Upper lobe of left lung (tissue), 6 donors: ENCODE measurements at places on chromosomes 1 and 21. TPM values are rescaled to one million over a fixed set of nuclear protein-coding genes. Genes with fewer than 3 reads are reported as not detected.

GRCh38 chr21:41139275-41139674 is 28.7 kb upstream of the BACE2 start:
- H3K4me3 ChIP-seq: no peak overlapping the region
- no peaks in the 10 kb centered on the region for H3K27me3 ChIP-seq
- H3K36me3 ChIP-seq: no peaks in the 10 kb centered on the region

DNA sequence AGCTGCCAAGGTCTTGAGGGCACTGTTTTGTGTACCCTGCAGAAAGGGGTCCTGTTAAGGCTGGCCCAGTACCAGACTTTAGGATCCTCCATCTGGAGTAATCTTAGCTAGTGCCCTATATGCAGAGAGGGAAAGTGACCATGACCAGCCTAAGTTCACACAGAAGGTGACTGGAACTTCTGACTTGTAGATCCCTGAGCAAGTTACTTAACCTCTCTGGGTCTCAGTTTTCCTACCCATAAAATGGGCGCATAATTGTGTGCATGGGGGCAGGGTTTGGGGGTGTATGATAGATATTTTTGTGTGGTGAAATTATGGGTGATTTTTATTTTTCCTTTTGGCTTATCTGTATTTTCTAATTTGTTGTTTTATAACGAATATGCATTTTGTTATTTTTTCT is 3.3 kb upstream of the SHISAL2A start:
- DNase-seq: no peak
- peaks cover 7% of the 10 kb centered on the region for H3K4me1 ChIP-seq
- H3K4me3 ChIP-seq: no peak overlapping the region
- H3K36me3 ChIP-seq: no peaks in the 10 kb centered on the region
- H3K27me3 ChIP-seq: peaks cover 10% of the 10 kb centered on the region

GRCh38 chr1:208243527-208243966 is 637 bp downstream of the PLXNA2 start:
- no peak for DNase-seq
- no peaks in the 10 kb centered on the region for H3K36me3 ChIP-seq
- peak overlapping the region; percentile 88 for H3K27ac ChIP-seq
- H3K4me3 ChIP-seq: peak overlapping the region; percentile 94
- no peaks in the 10 kb centered on the region for H3K27me3 ChIP-seq

DNA sequence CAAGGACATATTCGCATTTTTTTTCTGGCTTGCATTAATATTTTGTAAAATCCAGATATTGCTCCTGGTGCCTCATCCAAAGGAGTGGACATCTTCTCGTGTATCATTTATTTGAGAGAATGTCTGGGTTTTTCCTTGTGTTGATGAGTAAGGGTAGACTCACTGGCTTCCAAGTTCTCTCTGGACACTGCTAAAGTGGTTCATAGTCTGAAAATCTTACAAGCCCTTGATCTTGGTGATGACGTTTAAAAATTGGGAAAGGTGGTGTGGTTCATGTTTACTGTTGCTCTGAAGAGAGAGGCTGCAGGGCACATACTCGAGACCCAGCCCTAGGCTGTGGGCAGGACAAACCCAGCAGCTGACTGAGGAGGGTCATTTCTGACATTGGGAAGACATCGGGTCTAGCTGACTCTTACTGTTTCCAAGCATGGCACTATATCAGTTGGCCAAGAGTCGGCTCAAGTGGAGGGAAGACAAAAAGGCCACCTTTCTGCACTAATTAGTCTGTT is 296.2 kb downstream of the LMX1A start:
- H3K36me3 ChIP-seq: no peaks in the 10 kb centered on the region
- no peak for DNase-seq
- no peaks in the 10 kb centered on the region for H3K4me1 ChIP-seq

DNA sequence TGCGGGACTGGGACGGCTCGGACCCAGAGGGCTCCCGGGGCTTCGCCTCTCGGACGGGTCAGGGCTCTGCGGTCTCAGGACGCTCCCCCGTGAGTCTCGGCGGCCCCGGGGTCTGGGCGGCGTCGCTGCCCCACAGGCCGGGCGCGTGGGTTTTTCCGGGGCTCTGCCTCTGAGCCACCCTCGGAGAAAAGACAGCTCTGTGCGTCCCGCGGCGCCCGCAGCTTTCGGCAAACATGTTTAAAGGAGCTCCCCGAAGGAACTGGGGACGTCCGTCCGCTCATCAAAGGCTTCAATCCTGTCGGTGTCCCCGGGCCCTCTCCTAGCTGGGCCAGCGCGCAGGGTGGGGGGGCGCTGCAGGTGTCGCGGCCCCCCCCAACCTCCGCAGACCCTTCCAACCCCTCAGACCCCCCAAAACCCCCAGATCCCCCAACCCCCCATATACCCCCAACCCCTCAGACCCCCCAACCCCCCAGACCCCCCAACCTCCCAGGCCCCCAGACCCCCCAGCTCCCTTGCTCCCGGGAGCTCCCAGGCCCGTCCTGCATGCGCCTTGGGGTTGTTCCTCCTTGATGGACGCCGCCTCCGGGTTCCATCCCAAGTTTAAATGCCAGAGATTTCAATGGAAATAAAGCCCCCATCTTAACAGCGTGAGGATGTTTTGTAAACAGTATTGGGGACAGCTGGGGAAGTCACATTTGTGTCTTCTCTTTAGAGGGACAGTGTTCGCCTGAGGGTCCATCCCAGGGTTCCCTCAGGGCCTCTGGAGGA is 996 bp upstream of the C1orf159 start:
- H3K4me1 ChIP-seq: peaks cover 24% of the 10 kb centered on the region
- no peaks in the 10 kb centered on the region for H3K36me3 ChIP-seq
- H3K27me3 ChIP-seq: no peaks in the 10 kb centered on the region
- H3K27ac ChIP-seq: peak overlapping the region; percentile 15
- peak overlapping the region; percentile 99 for H3K4me3 ChIP-seq
- DNase-seq: no peak

- H3K4me1 ChIP-seq: no peaks in the 10 kb centered on the region
- no peak for DNase-seq
- no peaks in the 10 kb centered on the region for H3K27me3 ChIP-seq
Observed at GRCh38 chr1:183675381-183675780, 22.3 kb upstream of the APOBEC4 start.

- H3K27me3 ChIP-seq: no peaks in the 10 kb centered on the region
- DNase-seq: no peak
- peaks cover 16% of the 10 kb centered on the region for H3K4me1 ChIP-seq
- H3K4me3 ChIP-seq: no peak overlapping the region
- no peak overlapping the region for H3K27ac ChIP-seq
Observed at GRCh38 chr1:44777969-44778635, 2.8 kb downstream of the RPS8 start.

DNA sequence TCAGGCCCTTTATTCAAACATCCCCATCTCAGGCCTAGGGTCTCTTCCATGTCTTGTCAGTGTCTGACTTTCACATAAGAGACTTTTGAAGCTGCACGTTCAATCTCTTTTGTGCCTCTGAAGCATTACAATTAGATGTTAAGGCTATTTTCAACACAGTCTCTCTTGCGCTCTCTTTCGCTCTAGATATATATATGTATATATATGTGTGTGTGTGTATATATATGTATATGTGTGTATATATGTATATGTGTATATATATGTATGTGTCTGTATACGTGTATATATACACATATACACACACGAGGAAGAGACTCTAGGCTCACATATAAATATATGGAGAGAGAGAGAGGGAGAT is 162.5 kb upstream of the RNPC3 start:
- no peaks in the 10 kb centered on the region for H3K36me3 ChIP-seq
- no peaks in the 10 kb centered on the region for H3K27me3 ChIP-seq
- no peak overlapping the region for H3K4me3 ChIP-seq
- no peaks in the 10 kb centered on the region for H3K4me1 ChIP-seq
- no peak for DNase-seq

DNA sequence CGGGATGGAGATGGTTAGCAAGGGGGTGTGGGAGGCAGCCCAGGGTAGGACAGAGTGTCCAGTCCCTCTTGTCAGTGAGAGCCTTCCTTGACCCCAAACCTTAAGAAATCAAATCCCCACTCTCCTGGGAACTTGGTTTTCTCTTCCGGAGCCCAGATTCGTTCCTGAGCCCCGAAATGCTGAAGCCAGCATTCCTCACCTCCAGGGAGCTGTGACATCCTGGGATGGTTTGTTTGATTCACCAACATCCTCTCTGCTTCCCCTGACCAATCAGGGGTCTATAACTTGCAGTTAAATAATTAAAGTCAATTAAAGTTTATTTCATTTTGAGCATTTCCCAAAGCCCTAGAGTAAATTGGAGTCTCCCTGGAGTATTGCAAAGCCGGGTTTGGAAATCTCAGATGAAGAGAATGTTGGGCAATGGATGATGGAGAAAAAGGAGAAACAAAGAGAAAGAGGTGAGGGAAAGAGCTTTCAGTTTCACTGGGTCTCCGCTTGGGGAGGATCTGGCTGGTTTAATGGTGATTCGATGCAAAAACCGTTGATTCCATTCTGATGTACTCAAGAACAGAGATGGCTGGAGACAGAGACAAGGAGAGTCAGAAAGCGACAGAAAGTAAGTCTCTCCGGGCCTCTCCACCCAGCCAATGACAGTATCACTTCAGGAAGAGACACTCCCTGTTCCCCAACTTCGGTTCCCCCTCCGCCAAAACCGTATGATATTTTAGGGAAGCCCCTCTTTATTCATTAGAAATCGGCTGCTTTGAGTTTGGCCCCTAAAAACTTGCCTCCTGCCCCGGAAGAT is 12.8 kb upstream of the ALX3 start:
- no peaks in the 10 kb centered on the region for H3K36me3 ChIP-seq
- peaks cover 5% of the 10 kb centered on the region for H3K27me3 ChIP-seq
- peak overlapping the region; percentile 7 for H3K27ac ChIP-seq
- peaks cover 12% of the 10 kb centered on the region for H3K4me1 ChIP-seq

- no peak for DNase-seq
- H3K27me3 ChIP-seq: no peaks in the 10 kb centered on the region
- H3K36me3 ChIP-seq: no peaks in the 10 kb centered on the region
- peak overlapping the region; percentile 71 for H3K4me3 ChIP-seq
Observed at GRCh38 chr1:32742199-32742947, 39.8 kb upstream of the SYNC start.

DNA sequence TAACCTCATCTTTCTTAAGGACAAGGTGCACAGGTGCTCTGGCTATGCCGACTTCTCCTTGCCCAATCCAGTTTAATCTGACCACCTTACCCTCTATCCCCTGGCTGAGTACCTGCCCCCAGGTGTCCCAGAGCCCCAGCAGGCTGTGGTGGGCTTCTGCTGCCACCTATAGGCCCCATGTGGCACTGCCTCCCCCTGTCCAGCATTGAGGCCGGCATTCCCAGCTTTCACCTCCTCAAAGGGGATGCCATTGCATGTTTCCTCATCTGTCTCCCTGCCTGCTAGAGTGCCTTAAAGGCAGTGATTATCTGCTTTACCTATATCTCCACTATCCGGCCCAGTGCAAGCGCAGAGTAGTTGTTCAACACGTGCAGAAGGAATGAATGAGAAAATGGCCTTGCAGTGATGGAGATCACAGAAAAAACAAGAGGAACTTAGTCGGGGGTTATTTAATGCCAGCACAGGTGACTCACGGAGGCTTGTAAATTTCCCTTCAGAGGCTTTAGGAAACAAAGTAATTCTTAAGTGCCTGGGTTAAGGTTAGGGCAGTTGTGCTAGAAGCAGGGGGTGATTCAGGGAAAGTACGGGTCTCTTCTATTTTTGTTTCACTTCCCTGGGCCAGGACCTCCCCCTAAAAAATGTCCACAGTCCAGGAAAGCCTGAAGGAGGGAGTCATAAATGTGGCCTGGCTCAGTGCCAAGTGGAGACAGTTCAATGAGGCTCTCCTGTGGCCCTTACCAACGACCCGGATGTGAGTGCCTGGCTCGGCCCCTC is 131.8 kb upstream of the NGF start:
- H3K4me1 ChIP-seq: peaks cover 5% of the 10 kb centered on the region
- H3K4me3 ChIP-seq: no peak overlapping the region
- no peak overlapping the region for H3K27ac ChIP-seq
- DNase-seq: peak; percentile 49
- H3K36me3 ChIP-seq: no peaks in the 10 kb centered on the region

Gene CD1E
- not detected for total RNA-seq

Gene KRTAP10-8
- not detected for total RNA-seq

Gene SPATA45
- total RNA-seq: not detected
